Pancreas (tissue), 10 donors: ENCODE measurements at places on chromosomes 2 and 18. TPM values are rescaled to one million over a fixed set of nuclear protein-coding genes. Genes with fewer than 3 reads are reported as not detected.

- H3K4me3 ChIP-seq: no peak overlapping the region
- no peaks in the 10 kb centered on the region for H3K27me3 ChIP-seq
- no peak for DNase-seq
- no peak overlapping the region for H3K27ac ChIP-seq
Measured at GRCh38 chr18:8656232-8656631, 47.0 kb downstream of the RAB12 start.

- no peak overlapping the region for H3K4me3 ChIP-seq
- no peaks in the 10 kb centered on the region for H3K36me3 ChIP-seq
- H3K27ac ChIP-seq: no peak overlapping the region
- peaks cover 8% of the 10 kb centered on the region for H3K4me1 ChIP-seq
- no peak for DNase-seq
- H3K27me3 ChIP-seq: no peaks in the 10 kb centered on the region
Measured at GRCh38 chr2:229170171-229170570, 100.9 kb downstream of the PID1 start.

GRCh38 chr2:241764275-241765241 lies 12.1 kb upstream of the GAL3ST2 start:
- H3K4me1 ChIP-seq: no peaks in the 10 kb centered on the region
- H3K27me3 ChIP-seq: no peaks in the 10 kb centered on the region
- no peak overlapping the region for H3K27ac ChIP-seq
- H3K4me3 ChIP-seq: no peak overlapping the region
- DNase-seq: no peak

The HOXD4 gene
- total RNA-seq: 0.31 TPM

DNA sequence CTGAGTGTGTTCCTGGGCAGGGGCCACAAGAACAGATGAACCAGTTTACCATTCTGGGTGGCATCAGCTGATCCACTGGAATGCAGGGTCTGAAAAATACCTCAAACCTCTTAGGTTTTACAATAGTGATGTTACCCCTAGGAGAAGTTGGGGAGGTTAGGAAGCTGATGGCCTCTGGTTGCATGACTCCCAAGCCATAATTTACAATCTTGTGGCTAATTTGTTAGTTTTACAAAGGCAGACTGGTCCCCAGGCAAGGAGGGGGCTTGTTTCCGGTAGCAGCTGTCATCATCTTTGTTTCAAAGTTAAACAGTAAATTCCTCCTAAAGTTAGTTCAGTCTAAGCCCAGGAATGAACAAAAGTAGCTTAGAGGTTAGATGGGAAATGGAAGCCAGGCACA lies 113.8 kb upstream of the SLC38A11 start:
- no peaks in the 10 kb centered on the region for H3K27me3 ChIP-seq
- H3K27ac ChIP-seq: no peak overlapping the region
- no peak overlapping the region for H3K4me3 ChIP-seq

DNA sequence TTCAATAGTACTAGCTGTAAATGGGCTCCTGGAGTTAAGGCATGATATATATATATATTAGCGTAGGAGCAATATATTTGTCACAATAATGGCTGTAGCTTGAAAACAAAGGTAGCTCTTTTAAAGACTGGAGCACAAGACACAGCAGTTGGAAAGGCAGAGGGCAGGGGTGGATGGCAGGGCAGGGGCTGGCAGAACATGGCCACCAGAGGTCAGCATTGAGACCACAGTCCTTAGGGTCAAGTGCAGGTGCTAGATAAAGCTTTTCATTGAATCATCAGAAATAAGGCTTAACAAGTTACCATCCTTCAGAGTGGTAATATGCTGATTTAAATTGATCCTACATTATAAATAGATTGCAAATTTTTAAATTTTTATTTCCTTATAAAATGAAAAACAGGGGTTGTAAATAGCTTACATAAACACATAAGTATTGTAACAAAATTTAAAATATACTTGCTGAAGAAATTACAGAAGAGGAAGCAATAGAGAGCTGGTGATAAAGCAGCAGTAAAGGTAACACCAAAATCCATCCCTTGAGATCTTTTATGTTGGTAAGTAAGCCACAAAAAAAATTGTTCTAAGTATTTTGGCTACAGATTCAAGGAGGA lies 161.2 kb upstream of the PIEZO2 start:
- no peak overlapping the region for H3K4me3 ChIP-seq
- no peak overlapping the region for H3K27ac ChIP-seq
- no peaks in the 10 kb centered on the region for H3K27me3 ChIP-seq
- peaks cover 3% of the 10 kb centered on the region for H3K4me1 ChIP-seq
- DNase-seq: peak; percentile 41

DNA sequence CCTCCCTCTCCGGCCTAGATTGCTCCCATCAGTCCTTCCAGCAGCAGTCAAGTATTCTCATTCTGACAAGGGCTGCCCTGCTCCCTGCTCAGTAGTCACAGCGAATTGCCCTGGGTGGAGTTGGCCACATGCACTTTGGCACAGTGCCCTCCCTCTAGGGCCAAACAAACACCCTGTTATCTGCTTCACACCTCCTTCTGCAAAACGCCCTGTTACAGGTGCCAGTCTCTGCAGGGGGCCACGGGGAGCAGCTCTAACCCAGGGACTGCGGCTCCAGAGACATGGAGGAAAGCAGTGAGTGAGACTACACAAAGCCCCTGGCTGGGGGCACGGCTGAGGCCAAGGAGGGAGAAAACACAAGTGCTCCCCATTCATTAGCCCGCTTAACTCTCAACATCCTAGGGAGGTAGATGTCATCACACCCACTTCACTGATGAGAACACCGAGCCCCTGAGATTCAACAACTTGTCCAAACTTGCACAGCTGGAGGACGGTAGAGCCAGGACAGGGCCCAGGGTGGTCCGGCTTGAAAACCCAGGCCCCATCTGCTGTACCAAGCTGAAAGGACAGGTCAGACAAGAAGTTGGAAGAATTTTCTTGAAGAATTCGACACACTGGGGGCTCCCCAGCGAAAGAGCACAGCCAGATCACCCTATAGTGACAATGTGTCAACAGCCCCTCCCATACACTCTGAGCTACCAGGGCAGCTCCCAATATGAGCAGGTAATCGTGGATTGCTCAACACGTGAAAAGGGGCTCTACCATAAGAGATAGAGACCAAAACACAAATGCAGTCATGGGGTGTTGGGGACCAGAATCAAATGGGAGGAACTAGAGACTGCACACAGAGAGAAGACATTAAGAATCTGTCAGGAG lies 8.7 kb upstream of the TFCP2L1 start:
- H3K4me1 ChIP-seq: no peaks in the 10 kb centered on the region
- no peak overlapping the region for H3K27ac ChIP-seq
- H3K4me3 ChIP-seq: no peak overlapping the region
- peak; percentile 83 for DNase-seq

DNA sequence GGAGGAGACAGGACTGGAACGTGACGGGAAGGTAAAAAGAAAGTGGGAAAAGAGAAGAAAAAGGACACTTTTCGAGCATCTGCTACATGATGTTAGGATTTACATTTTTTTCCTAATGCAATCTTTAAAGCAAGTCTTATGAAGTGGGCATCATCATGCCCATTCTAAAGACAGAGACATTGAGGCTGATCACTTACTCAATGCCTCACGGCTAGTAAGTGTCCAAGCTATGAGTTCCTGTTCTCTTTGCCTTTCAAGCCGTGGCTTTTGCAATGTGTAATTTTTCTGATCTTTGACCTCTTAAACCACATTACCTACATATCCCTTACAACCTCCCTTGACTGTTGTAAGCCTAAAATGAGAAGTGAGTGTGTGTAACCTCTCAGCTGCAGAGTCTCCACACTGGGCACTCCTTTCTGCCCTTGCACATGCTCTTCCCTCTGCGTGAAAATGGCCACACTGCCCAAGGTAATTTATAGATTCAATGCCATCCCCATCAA lies 649.2 kb downstream of the RNF144A start:
- H3K4me3 ChIP-seq: no peak overlapping the region
- no peaks in the 10 kb centered on the region for H3K36me3 ChIP-seq
- no peaks in the 10 kb centered on the region for H3K27me3 ChIP-seq

DNA sequence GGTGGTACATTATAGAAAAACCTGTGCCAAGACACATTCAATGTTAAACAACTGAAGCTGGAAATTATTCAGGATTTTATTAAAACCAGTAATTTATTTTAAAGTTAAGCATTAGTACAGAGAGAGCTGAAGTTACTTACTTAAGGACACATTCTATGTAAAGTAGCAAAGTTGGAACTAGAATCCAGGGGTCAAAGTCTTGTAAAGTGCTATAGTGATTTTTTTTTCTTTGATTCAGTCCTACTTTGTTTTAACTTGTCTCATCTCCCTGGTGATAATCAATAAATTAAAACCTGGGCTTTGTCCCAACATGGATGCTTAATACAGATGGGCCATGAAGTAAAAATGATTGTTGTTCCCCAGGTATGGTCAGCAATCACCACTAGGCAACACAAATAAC lies 1271.8 kb upstream of the CHAC2 start:
- H3K36me3 ChIP-seq: no peaks in the 10 kb centered on the region
- no peak overlapping the region for H3K27ac ChIP-seq
- peaks cover 4% of the 10 kb centered on the region for H3K4me1 ChIP-seq
- DNase-seq: no peak
- no peaks in the 10 kb centered on the region for H3K27me3 ChIP-seq

- no peaks in the 10 kb centered on the region for H3K4me1 ChIP-seq
- H3K36me3 ChIP-seq: no peaks in the 10 kb centered on the region
- H3K27me3 ChIP-seq: no peaks in the 10 kb centered on the region
- H3K27ac ChIP-seq: no peak overlapping the region
- H3K4me3 ChIP-seq: no peak overlapping the region
- no peak for DNase-seq
Measured at GRCh38 chr2:48213646-48214045, 307.3 kb upstream of the FBXO11 start.

The CDK15 gene
- 0.35 TPM for total RNA-seq

The TSGA10 gene
- 3.9 TPM for total RNA-seq

The GPR45 gene
- total RNA-seq: not detected

GRCh38 chr2:121309801-121310200 lies 24.8 kb upstream of the TFCP2L1 start:
- no peak overlapping the region for H3K27ac ChIP-seq
- H3K4me3 ChIP-seq: no peak overlapping the region
- H3K36me3 ChIP-seq: no peaks in the 10 kb centered on the region
- no peak for DNase-seq
- H3K4me1 ChIP-seq: no peaks in the 10 kb centered on the region
- peaks cover 9% of the 10 kb centered on the region for H3K27me3 ChIP-seq

DNA sequence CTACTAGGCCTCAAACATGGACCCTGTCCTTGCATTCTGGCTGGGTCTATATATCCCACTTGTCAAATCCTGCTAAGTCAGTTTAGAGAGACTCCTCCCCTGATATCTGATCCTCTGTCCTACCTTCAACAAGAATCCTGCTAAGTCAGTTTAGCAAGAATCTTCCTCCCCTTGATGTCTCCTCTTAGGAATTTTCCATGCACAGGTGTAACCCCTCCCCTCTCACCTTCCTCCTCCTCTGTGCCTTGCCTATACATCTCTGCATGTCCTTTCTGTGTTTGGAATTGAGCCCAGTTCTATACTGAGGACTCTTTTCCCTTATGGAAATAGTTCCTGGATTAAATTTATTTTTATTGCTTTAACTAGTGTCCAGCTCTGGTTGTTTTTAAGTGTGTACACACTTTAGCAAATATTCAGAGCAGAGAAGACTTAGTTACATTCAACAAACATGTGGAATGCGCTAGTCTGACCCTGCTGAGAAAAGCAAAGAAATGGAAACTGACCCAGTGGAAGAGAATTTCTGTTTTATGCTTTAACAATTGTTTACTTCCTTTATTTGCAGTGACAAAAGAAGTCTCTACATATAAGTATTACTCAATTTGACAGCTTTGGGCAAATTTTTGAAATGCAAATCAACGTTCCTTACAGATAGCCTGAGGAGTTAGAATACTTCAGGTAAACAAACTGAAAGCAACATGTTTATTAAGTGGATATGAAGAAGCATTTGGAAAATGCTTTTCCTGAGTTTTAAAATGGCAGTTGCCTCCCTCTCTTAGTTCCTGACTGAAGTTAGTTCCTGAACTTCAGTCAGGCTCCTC lies 80.6 kb downstream of the RIT2 start:
- DNase-seq: no peak
- no peaks in the 10 kb centered on the region for H3K27me3 ChIP-seq
- H3K4me1 ChIP-seq: no peaks in the 10 kb centered on the region
- no peak overlapping the region for H3K27ac ChIP-seq
- H3K36me3 ChIP-seq: no peaks in the 10 kb centered on the region

- H3K27ac ChIP-seq: no peak overlapping the region
- no peak overlapping the region for H3K4me3 ChIP-seq
- no peaks in the 10 kb centered on the region for H3K4me1 ChIP-seq
- H3K27me3 ChIP-seq: no peaks in the 10 kb centered on the region
- no peak for DNase-seq
Measured at GRCh38 chr2:27591745-27592144, 8.9 kb downstream of the ZNF512 start.

GRCh38 chr2:102509749-102510148 lies 36.7 kb downstream of the SLC9A4 start:
- H3K36me3 ChIP-seq: no peaks in the 10 kb centered on the region
- H3K4me3 ChIP-seq: no peak overlapping the region
- H3K4me1 ChIP-seq: no peaks in the 10 kb centered on the region

DNA sequence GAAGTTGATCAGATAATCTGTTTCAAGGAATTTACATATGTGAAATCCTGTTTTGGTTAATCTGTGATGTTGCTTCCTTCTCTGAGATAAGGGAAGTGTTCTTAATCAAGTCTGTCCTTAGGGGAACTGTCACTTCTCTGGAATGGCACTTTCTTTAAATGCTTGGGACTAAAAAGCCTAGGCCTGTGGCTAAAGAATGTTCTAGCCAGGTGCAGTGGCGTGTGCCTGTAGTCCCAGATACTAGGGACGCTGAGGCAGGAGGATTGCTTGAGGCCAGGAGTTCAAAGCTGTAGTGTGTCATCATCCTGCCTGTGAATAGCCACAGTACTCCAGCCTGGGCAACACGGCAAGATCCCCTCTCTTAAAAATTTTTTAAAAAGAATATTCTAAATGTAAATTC lies 217.6 kb upstream of the SIX3 start:
- H3K4me1 ChIP-seq: no peaks in the 10 kb centered on the region
- H3K4me3 ChIP-seq: no peak overlapping the region
- DNase-seq: no peak

The MC2R gene
- not detected for total RNA-seq

The MYO7B gene
- 0.12 TPM for total RNA-seq

GRCh38 chr18:46596119-46596518 lies 60.9 kb downstream of the LOXHD1 start:
- no peaks in the 10 kb centered on the region for H3K4me1 ChIP-seq
- no peak for DNase-seq
- H3K27me3 ChIP-seq: no peaks in the 10 kb centered on the region
- no peaks in the 10 kb centered on the region for H3K36me3 ChIP-seq
- no peak overlapping the region for H3K4me3 ChIP-seq
- no peak overlapping the region for H3K27ac ChIP-seq
